ENCODE measurements at places on chromosomes 2 and 18. TPM values are rescaled to one million over a fixed set of nuclear protein-coding genes. Genes with fewer than 3 reads are reported as not detected.

- no peak for DNase-seq
These were observed 71.3 kb downstream of the CCDC93 start for GRCh38 chr2:117942551-117942950.

SMAD7 gene
- 9.1 TPM for polyA plus RNA-seq

HOXD13 gene
- not detected for polyA plus RNA-seq

POTEJ gene
- not detected for polyA plus RNA-seq

GRCh38 chr2:22487036-22487435 is 897.9 kb upstream of the KLHL29 start:
- no peak for DNase-seq

CTAGE1 gene
- polyA plus RNA-seq, result 0.03 TPM

DNA sequence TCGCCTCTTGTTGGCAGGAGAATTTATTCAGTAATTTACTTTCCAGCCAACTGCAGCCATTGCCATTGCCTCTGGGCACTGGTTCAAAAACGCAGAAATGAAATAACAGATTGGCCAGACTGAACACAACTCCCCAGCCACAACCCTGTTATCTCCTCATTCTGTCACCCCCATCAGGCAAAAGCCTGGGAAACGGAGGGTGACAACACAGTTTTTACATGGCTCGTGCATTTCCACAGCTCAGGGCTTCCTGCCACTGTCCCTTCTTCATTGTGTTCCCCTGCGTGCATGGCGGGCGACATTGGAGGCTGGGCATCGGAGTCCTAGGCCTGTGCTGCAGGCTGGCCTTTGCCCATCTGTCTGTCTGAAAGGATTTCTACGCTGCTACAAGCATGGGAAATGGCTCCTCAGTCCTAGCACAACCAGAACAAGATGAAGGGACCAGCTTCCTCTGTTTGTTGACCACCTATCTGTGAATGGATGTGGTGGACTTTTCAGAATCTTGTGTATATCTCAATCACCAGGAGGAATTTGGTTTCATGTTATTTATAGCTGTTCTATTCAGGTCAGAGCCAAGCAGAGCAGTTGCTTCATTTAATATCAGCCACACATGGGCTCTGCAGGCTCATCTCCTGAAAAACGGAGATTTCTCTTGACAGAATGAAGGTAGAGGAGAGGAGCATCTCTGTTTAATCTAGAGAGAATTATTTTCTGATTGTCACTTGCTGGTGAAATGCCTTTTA is 107.0 kb downstream of the MGAT5 start:
- peak; percentile 36 for DNase-seq

CD302 gene
- 5.2 TPM for polyA plus RNA-seq

GRCh38 chr2:241553981-241554380 is 4.6 kb upstream of the BOK start:
- peak; percentile 34 for DNase-seq

MBD2 gene
- 30.9 TPM for polyA plus RNA-seq

DNA sequence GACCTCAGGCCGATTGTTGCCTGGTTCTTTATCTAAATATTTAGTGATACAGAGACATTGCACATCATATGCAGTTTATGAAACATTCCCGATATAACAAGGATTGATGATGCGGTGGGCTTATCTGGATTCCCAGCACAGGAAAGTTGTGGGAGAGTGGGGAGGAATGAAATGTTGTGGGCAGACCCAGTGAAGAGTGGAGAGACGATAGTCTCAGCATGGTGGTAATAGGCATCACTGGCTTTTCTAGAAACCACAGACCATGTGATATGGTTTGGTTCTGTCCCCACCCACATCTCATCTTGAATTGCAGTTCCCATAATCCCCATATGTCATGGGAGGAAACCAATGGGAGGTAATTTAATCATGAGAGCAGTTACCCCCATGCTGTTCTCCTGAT is 34.8 kb upstream of the RND3 start:
- DNase-seq, result no peak

DNA sequence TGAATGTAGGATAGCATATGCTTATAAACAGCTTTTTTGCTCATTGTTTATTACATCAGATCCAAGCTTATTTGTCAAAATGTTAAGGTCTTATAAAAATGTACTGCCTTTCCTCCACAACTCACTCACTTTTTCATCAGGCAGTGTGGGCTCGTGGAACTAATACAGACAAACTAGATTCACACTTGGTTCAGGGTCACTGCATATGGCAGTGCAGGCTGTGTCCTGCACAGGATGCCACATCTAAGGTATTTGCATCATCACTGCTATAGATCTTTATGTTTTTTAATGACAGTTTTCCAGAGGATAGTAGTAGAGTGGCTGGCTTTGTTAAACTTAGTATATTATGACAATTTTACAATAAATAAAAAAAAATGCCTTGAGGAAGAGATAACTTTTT is 381.0 kb downstream of the CLIP4 start:
- no peak for DNase-seq

GRCh38 chr2:198698230-198698629 is 759.5 kb downstream of the SATB2 start:
- DNase-seq, result no peak

Measured in heart left ventricle (tissue), 16 donors.